Activated CD8-positive, alpha-beta memory T cell treated with anti-CD3 and anti-CD28 coated beads for 24 hours (primary cell): ENCODE measurements at places on chromosomes 4 and X.

- no peak for DNase-seq
Observed at GRCh38 chr4:101086801-101087586, 260.3 kb downstream of the PPP3CA start.

DNA sequence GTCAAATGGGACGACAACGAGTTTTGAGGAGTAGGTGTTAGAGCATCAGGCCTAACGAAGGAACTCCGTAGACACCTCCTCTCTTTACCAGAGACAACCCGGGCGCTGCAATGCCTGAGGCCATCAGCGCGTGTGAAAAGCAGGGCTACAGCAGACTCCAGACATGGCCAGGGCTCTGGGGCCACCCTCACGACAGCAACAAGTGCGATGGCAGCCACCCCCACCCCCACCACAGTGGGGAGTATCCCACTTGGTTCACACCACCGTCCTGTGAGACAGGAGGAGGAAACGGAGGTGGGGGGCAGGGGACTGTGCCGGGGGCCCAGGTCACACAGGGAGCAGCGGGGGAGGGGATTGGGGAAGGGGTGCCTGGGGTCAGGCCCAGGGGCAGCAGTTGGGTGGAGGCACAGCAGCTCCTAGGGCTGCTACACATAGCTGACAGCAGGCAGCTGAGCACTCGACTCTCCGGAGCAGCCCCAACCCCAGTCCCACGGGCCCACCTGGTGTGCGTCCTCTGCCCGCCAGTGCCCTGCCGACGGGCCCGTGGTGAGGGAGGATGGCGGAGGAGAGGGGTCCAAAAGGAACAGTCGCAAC lies 8.5 kb downstream of the LRPAP1 start:
- DNase-seq, result no peak

DNA sequence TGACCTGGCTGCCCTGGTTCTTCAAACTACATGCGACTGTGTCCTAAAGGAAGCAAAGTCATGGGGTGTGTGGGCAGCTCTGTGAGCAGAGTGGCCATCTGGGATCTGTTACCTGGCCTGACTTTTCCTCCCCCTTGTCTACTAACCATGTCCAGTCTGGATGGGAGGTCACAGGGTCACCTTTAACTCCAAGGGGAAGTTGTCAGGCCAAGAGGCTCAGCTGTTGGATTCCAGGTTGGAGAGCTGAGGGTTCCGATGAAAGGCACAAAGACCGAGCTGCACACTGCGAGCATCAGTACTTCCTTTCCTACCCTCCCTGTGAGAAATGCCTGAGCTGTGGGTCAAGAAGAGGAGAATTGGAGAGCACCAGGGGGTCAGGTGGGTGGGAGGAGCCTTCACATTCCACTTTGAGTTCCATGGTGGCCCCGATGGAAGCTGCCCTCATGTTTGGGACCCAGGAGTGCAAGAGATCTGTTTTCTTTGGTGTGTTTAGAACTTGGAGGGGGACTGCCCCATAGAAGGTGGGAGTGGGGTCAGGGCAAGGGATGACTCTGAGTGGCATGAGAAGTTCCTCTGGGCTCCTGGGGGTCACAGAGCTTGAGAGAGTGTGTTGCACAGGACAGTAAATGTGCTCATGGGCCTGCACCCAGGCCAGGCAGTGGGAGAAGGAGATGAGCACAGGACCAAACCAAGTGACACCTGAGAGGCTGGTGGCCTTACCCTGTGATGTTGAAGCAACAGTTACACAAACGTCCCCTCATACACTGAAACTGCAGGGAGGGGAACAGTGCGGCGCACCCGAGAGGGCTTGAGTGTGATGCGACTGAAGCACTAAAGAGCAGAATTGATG lies 36.2 kb downstream of the RGS12 start:
- peak; percentile 47 for DNase-seq

GRCh38 chr4:77176640-77177039 lies 19.6 kb downstream of the CCNG2 start:
- DNase-seq, result no peak

DNA sequence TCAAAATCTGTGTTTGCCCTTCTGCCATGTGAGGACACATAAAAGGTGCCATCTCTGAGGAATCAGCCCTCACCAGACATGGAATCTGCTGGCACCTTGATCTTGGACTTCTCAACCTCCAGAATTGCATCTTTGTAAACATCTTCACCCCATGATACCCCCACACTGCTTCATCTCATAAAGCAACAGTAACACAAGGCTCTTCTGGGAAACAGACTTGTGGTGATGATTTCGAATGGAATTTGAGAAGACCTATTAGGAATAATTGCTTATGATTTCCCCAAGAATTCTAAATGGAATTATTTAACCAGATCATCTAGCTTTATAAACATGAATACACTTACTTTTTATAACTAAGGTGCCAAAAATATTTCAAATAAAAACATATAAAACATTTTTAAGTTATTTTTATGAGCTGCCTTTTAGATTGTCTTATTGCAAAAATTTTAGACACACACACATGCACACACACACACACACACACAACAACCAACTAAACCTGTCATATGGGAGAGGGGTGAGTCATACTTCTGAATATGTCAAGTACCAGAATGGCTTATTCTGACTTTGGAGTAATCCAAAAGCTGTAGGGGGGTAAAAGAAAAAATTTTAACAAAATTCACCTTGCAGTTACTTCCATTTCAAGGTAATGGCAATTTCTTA lies 82.0 kb downstream of the USP46 start:
- DNase-seq, result no peak

- no peak for DNase-seq
Observed at GRCh38 chr4:44544158-44544557, 95.5 kb upstream of the KCTD8 start.

GRCh38 chrX:112931900-112932299 lies 91.3 kb upstream of the AMOT start:
- no peak for DNase-seq

GRCh38 chr4:129929052-129929451 lies 833.1 kb downstream of the C4orf33 start:
- DNase-seq, result no peak

GRCh38 chrX:17192106-17192505 lies 182.9 kb upstream of the NHS start:
- DNase-seq, result no peak
